ENCODE measurements at places on chromosomes 7 and 10.

DNA sequence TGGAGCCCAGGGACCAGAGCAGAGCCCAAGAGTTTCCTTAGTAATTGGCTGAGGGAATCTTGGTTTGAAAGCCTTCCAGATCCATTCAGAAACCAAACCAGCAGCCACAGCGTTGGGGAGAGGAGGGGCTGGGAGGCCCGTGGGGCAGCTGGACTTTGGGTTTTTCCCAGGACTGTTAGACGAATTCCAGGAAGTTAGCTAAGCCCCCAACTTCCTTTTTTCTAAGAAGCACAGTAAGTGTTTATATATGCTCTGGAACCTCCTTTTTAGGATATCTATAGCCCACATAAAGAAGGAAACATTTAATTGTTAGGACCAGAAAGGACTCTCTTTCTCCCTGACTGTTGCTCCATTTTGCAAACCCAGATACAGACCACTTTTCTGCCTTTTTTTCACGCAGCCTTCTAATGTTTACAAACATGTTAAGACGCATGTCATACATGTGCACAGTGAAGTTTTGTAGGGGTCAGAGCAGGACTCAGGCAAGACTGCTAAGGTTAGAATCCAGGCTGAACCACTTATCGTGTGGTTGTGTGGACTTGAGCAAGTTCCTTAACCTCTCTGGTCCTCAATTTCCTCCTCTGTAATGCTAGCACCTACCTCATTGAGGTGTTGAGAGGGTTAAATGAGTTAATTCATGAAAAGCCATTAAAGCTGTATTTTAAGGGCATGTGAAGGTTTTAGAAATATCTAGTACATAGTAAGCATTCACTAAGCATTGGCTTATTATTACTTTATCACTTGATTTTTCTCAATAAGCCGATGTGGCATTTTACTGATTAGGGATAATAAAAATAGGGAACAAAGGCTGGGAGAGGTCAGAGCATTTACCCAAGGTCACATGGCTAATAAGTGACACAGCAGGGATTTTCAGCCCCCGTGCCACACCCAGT is 42.4 kb downstream of the TBATA start:
- no peak for DNase-seq

DNA sequence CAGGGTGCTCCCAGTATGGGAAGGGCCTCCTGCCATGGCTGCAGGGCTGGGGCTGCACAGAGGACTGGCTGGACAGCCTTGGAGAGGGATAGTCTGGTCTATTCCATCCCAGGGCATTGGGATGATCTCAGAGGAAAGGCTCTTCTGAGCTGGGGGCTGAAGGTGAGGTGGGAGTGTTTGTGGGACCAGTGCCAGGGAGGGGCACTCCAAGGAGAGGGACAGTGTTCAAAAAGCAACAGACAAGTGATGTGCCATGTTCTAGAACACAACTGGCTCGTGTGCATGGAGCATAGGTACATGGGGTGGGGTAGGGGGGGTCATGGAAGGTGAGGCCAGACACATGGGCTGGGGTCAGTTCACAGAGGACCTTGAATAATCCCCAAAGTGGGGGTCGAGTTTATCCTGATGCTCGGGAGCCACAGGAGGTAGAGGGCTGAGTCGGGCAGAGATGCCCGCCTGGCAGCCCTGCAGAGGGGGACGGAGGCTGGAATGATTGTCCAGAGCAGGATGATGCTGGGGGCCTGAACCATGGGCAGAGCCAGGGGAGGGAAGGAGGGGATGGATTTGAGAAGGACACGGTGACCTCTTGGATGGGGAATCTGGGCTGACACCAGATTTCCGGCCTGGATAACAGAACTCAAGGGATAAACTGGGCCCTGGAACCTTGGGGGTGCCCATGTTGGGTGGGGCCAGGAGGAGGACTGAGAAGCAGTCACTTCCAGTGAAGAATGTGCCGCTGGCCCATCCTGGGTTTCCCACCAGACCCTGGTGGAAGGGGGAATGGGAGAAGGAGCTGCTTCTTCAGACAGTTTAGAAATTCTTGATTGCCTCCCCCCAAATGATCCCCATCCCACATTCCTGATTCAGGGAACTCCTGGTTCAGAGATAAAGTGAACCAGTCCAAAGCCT is 50.4 kb downstream of the NEURL1 start:
- DNase-seq = no peak

DNA sequence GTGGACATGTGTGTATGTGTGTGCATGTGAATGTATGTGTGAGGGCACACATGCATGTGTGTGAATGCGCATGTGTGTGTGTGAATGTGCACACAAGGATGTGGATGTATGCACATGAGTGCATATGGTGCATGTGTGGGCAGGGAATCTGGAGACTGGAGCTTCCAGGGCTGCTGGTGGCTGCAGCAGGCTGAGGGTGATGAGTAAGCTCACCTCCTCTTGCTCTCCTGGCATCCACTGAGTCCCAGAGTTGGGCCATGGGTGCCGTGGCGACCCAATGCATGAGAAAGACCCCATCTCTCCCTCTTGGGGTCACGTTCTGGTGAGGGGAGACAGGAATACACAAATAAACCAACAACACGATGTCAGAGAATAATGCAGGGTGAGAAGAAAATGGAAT is 33.3 kb upstream of the COL13A1 start:
- DNase-seq = no peak

GRCh38 chr10:120600871-120601649 is 144.0 kb downstream of the PLPP4 start:
- peak; percentile 45 for DNase-seq

DNA sequence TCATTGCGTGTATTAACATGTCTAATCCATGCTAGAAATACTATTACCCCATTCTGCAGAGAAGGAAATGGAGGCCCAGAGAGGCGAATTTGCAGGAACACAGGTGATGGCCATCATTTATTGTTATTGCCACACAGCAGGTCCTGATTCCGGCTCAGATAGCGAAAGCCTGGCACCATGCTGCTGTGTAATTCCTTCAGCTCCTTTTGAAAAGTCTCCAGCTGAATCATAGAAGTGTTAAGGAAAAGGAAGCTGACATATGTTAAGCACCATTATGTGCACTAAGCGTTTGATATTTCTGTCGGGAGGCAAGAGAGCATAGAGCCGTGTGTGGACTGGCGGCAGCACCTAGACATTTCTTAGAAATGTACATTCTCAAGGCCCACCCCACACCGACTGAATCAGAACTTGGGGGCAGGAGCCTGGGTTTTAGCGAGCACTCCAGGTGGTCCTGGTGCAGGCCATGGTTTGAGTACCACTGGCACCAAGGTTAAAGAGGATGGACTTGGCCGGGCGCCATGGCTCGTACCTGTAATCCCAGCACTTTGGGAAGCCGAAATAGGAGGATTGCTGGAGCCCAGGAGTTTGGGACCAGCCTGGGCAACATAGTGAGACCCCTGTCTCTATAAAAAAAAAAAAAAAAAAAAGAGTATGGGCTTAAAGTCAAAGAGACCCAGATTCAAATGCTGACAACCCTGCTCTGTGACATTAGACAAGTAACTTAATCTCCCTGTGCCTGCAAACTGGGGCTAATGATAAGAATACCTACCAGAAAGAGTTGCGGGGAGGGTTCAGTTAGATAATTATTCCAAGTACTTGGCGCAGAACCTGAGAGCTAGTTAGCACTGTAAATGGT is 52.2 kb downstream of the UNC5B start:
- DNase-seq = no peak

Measured in Caki2 (cell line).